Activated naive CD4-positive, alpha-beta T cell treated with anti-CD3 and anti-CD28 coated beads, Interleukin-2, amount 50 U/mL, for 72 hours (primary cell): ENCODE measurements at places on chromosomes 2 and 18. TPM values are rescaled to one million over a fixed set of nuclear protein-coding genes. Genes with fewer than 3 reads are reported as not detected.

- no peak for DNase-seq
Measured at GRCh38 chr2:11553661-11554398, 20.0 kb downstream of the GREB1 start.

GRCh38 chr2:205141381-205141780 lies 540.9 kb upstream of the NRP2 start:
- DNase-seq: no peak

Gene BOK
- 0.35 TPM for total RNA-seq

DNA sequence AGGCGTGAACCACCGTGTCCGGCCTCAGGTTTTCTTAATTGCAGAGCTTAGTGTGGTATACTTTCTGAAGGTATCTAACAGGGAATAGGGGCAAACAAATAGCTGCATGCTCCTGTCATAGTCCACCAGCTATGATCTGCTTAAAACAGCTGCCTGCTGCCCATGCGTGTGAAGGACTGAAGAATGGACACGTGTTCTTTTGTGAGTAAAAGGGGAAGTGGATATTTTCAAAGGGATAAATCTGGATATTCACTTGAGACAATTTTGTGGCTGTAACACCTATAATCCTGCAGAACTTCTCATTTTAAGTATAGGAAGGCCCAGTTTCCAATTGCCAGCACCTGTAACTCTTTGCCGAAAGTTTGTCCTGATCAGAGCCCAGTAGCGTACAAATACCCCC lies 44.7 kb downstream of the TRPM8 start:
- DNase-seq: no peak

Gene IGFBP5
- 0.02 TPM for total RNA-seq

- DNase-seq: no peak
Measured at GRCh38 chr2:217047631-217048030, 187.8 kb upstream of the TNP1 start.

Gene ARHGAP28
- total RNA-seq: not detected

Gene GKN1
- total RNA-seq: not detected

Gene ITGB6
- total RNA-seq: not detected

Gene WNT10A
- 6.1 TPM for total RNA-seq

DNA sequence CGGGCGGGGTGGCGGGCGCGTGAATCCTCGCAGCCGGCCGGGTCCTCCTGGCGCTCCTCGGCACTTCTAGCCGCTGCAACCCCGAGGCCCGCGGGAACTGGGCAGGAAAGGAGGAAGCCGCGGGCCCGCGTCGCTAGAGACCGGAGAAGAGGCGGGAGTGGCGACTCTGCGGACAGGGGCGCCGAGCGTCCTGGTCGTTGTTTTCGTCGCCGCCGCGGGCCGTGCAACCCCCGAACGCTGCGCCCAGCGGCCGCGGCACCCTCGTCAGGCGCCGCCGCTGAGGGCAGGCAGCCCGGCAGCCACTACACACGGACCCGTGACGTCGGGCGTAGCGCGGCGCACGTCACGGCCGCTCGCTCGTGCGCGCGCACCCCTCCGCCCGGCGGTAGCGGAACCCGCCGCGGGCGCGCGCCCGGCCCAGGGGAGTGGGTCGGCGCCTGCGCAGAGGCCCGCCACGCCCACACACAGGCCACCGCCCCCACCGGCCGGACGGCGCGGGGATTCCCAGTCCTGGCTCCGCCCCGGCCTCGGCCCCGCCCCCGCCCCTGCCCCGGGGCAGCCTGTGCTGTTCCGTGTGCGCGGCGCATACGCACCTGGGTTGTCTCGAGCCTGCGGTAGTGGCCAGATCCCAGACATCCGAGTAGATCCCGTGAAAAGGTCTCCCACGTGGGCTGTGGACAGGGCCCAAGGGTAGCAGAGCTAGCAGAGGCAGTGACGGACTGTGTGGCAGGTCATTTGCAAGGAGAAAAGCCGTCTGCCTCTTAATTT lies at the start of gene MAP3K2:
Gene MAP3K2 (minus strand): TSS at position 321 of the 768 bp plus-strand sequence. CDS start 44,846 bp downstream, outside the sequence.
- DNase-seq: peak; percentile 96

Gene MC5R
- total RNA-seq: not detected

- no peak for DNase-seq
Measured at GRCh38 chr2:237459226-237459625, 27.8 kb upstream of the MLPH start.

- DNase-seq: no peak
Measured at GRCh38 chr18:33181016-33181415, 259.5 kb downstream of the CCDC178 start.

Gene DSC3
- not detected for total RNA-seq

Gene MAP2
- total RNA-seq: 0.18 TPM

GRCh38 chr2:25650256-25650655 lies 23.1 kb downstream of the DTNB start:
- DNase-seq: no peak

- no peak for DNase-seq
Measured at GRCh38 chr2:19355416-19355821, 3.0 kb downstream of the OSR1 start.

DNA sequence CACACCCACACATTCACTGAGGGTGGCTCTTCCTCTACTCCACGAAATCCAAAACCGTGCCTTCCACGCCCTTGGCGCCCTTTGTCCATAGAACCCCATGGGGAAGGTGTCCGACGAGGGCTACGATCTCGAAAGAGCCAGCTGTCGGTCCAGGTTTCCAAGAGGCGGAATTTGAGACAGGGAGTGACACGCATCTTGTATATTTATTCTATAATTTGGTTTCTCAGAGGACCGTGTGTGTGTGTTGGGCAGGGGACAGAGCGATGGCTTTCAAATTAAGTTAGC lies 726 bp downstream of the C2orf69 start:
- no peak for DNase-seq

GRCh38 chr18:1020731-1021344 lies 116.2 kb downstream of the ADCYAP1 start:
- no peak for DNase-seq

DNA sequence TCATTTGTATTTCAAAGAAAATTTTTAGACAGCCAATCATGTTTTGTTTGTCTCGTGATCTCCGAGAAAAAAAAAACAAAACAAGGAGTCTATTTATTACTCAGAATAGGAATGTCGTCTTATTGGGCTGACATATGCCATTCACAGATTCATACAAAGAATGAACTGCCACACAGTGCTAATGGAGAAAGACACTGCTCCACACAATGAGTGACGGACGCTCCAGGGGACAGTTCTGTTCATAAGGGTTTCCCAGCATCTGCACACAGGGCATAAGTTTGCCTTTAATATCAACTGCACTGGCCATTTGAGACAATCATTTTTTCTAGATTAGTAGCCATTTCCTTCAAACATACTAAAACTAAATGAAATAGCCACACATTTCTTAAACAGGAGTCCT lies 3.4 kb downstream of the SERTAD2 start:
- no peak for DNase-seq

- DNase-seq: no peak
Measured at GRCh38 chr2:40123326-40123725, 328.6 kb downstream of the SLC8A1 start.

Gene LONRF2
- total RNA-seq: 0.04 TPM

- DNase-seq: no peak
Measured at GRCh38 chr18:55300421-55300935, 287.5 kb downstream of the TCF4 start.

DNA sequence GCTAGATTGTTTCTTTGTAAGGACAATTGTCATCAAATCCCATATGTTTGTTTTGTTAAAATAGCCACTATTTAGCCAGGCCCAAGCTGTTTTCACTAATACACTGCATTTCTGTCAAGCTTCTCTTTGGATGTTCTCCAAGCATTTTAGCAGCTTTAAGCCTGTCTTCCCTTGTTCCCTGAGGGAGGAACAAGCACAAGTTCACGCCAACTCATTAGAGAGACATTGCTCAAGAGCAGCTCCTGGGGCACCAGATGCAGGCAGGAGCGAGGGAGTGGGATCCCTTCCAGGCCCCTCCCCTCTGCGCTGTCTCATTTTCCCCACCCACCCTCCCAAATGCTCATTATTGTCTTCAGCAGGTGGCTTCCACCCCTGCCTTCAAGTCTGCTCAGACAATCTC lies 32.6 kb upstream of the PPP3R1 start:
- no peak for DNase-seq

GRCh38 chr2:100246163-100247145 lies 75.8 kb downstream of the LONRF2 start:
- DNase-seq: no peak

DNA sequence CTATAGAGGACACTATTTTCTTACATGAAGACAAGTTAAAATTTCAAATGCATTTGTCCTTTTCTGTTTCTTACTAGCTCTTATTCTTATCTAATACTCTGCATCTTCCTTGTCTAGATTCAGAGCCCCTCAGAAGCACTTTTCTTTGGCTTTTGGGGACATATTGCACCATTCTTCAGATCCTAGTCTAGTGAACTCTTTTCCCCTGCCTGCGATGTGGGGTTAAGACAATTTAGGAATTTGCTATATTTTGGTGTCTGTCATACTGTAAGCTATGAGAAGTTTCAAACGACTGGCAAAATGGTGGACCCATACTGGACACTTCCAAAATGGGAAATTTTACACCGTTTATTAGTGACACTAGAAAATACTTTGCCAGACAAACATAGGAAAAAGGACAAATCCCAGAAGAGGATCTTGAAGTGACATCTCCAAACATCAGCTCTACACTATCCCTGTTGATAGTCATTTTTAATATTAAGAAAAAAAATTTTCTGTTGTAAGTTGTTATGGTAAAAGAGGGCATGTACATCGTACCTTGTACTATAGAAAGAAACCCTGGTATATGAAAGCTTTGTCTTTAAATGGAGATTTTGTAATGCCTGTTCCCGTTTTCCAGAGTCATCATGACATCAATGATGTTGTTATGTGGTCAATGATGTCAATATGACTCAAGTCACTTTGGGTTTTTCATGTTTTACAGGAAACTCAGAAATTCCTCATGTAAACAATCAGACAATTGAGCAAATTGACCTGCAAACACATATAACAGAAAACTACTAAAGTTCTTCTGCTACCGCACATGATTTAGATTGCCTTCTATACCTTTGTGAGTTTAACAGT lies 4.4 kb upstream of the KYNU start:
- no peak for DNase-seq

DNA sequence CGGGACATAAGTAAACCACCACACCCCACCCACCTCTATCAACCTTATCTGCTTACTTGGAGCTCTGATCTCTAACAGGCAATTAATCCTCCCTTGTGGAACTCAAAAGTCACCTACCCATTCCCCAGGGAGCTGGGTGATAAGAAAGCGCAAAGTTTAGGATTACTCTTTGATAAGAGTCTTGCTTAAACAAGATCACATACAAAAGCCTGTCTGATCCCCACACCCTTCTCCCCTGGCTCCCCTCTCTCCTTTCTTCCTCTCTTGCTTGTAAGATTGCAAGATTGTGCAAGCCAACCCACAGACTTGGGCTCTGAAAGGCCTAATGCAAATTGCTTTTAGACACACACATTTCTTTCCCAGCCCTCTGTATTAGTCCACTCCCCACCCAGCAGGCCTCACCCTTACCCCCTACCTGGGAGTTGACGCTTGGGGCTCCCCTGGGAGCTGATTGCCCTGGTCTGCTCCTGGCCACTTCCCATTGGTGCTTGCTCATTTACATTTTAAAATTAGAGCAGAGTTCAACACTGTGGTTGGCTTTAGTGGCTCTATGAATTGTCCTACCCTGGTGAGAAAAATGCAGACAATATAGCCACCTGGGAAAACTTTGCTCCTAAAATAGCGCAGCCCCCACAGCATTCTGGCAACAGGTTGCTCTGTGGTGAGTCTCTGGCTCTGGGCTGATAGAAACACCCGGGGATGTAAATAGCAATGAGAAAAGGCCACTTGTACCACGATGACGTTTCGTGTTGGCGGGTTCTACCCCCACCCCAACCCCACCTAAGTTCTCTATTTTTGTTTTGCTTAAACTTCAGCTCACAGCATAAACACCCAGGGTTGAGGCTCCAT lies 92.8 kb upstream of the MSH2 start:
- no peak for DNase-seq

DNA sequence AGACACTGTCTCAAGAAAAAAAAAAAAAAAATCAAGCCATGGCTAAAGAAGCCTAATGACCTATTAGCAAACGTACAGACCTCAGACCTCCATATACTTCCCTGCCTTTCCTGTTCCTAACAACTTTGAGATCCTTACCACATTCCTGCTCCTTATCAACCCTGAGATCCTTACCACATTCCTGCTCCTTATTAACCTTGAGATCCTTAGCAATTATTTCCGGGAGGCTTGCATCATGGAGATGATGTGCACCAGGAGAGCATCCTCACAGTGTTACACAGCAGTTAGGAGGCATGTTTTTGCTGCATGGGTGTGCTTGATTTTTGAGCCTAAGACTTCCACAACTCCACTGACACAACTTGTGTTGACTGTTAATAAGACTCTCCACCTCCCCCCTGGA lies 54.6 kb upstream of the RASGRP3 start:
- DNase-seq: no peak

DNA sequence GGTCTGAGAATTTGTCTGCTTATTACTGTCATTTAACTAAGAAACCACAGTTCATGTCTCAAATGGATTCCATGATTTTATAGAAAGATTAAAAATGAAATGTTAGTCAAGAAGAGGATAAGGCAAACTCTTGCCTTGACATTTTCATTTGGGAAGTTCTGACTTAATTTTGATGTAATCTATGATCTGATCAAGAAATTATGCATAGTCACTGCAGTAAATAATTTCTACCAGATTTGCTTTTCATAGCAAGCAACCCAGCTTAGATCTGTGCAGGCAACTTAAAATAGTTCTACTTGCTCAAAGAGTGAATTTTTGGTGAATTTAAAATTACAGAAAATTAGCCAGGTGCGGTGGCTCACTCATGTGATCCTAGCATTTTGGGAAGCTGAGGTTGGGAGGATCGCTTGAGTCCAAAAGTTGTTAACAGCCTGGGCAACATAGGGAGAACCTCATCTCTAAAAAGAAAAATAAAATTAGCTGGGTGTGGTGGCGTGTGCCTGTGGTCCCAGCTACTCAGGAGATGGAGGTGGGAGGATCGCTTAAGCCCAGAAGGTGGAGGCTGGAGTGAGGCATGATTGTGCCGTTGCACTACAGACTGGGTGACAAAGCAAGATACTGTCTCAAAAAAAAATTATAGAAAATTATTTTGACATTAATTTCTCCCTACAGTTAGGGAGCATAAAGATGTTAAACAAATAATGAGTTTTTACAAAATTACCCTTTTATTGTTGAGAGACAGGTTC lies 158.7 kb upstream of the MYO3B start:
- no peak for DNase-seq

Gene CFAP65
- not detected for total RNA-seq

DNA sequence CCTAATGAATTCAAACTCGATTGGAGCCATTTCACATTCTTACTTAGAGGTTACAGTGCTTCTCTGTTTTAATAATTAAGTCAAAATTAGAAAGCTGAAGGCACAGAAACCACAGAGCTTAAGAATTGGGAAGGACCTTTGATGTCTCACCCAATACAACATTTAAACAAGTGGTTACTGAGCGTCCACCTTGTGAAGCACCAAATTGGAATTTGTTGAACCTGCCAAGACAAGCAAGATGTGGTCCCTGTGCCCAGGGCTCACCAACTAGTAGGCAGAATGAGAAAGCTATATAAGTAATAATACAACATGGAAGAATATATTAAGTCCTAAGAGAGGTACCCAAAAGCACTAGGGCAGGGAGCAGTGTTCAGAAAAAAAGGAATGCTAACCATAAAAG lies 64.5 kb upstream of the NPAS2 start:
- no peak for DNase-seq

Gene SERPINB12
- not detected for total RNA-seq

Gene CYBRD1
- 0.27 TPM for total RNA-seq

Gene ETAA1
- 11.8 TPM for total RNA-seq

GRCh38 chr2:40361478-40361877 lies 90.4 kb downstream of the SLC8A1 start:
- DNase-seq: no peak

- DNase-seq: no peak
Measured at GRCh38 chr2:119760237-119760955, 674 bp downstream of the PTPN4 start.
